ENCODE measurements at places on chromosomes 5 and 9.

- DNase-seq: no peak
Observed at GRCh38 chr5:157189223-157189622, 8.6 kb downstream of the ITK start.

DNA sequence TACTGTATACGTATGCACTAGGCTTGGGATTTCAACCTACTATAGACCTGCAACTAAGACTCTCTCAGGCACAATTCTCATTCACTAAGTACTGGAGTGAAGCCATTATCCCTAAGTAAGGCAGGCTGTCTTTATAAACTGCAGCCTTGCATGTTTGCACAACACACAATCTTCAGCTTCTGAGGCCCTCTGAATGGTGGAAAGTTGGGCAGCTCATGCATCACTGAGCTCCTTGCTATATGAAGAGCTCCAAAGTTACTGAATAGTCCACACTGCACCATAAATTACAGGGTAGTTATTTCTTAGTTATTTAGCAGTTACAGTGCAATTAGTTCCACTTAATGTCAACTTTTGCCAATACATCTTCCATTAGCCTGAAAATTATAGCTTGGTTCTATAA, 384.6 kb downstream of the BRINP1 start:
- DNase-seq: no peak

- DNase-seq: no peak
Observed at GRCh38 chr5:150057052-150057451, 29.3 kb downstream of the CSF1R start.

DNA sequence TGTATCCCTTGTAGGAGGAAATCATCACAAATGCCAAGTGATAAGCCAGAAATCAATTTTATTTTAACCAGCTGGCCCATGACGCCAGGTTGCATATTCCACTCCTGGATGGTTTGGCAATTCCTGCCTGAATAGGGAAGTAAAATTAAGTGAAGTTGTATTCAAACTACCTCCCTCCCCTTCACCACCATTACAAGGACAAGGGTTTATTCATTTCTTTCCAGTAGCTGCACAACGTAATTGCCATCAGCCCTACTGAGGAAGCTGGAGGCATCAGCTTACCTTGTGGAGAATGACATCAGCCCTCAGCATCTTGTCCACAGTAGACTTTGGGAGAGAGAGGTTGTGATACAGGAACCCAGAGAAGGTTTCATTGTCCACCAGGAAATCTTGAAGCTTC, 66.6 kb downstream of the ABCA1 start:
- no peak for DNase-seq

- no peak for DNase-seq
Observed at GRCh38 chr5:176906126-176906525, 7.0 kb upstream of the HK3 start.

DNA sequence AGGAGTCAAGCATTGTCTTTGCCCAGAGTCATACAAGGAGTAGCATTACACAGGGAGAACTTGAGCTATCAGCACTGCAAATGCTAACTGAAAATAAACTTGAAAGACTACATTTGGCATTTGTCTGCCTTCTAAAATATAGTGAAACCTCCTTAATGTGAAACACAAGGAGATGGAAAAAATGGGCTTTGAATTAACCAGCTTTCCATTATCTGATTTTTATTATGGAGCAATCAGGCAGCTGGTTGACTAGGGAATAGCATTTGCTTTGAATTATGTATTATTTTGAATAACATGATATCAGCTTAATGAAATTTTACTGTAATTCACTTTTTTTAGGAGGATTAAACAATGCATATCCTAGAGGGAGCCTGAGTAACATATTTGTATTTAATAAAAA, 130.8 kb downstream of the GDNF start:
- DNase-seq: no peak

DNA sequence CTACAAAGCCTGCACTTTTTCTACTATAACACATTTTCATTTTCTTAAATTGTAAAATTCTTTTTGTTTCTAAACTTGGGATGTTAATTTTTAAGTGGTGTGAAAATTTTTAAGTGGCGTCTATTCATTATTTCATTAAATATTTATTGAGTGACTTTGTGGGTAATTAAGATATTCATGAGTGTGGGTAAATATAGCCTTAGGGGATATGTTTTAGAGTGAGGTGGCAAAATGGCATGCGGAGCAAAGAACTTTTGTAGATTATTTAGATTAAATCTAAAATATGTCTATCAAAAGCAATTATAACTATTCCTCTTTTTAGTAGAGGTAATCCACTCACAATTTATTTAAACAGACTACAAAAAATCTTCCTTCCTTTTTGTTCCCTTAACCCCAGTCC, 188.4 kb downstream of the PCSK1 start:
- no peak for DNase-seq

DNA sequence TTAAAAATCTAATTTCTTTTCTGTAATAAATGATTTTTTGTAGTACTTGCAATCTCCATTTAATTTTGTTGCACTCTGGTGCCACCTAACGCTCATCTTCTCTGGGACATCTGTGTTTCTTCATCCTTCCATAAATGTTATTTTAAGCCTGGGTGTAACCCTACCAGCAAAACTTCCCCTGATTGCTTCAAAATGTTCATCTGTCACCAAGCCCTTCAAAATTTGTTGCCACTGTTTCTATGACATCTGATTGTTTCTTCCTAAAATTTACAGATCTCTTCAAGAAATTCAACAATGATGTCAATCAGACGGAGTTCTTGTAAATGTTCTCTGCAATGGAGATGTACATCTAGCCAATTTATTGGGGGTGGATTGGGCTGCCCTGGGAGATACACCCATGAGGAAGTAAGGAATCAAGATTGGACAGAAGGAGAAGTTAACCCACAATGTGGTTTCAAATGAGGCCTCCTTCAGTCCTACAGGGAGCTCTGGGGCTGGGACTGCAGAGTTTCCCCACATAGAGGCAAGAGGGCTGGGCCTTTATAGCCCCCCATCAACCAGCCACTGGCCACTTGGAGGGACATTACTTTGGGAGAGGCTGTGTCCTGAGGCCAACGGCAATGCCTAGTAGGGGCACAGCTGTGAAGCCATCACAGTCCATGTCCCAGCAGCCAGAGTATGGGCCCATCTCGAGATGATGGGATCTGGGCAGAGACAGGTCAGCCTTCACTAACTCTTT, 23.3 kb downstream of the MCTP1 start:
- DNase-seq: no peak

DNA sequence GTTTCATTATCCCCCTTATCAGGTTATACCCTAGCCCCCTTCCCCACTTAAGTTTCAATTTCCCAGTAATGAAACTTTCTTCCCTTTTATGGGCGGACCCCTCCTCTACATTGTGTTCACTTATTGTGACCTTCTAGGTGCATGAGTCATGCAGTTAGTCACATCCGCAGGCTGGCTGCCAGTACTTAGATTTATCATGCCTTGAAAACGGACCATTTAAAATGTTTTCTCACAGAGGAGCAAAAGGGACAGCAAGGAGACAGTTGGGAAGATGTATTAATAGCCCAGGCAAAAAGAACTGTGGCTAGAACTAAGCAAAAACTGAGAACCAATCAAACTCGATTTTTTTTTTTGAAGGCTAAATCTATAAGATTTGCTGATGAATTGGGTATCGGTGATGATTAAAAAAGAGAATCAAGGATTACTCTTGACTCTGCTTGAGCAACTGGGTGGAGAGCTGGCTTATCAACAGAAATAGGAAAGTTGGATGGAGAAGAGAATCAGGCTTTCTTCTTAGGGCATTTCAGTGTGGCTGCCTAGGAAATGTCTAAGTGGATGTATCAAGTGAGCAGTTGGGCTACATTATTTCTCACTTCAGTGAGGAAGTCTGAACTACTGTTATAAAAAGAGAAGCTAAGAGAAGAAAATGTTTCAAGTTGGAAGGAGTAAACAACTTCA, 615.0 kb downstream of the HINT1 start:
- DNase-seq: no peak

- DNase-seq: peak; percentile 44
Observed at GRCh38 chr5:54249210-54250028, 61.0 kb downstream of the ARL15 start.

DNA sequence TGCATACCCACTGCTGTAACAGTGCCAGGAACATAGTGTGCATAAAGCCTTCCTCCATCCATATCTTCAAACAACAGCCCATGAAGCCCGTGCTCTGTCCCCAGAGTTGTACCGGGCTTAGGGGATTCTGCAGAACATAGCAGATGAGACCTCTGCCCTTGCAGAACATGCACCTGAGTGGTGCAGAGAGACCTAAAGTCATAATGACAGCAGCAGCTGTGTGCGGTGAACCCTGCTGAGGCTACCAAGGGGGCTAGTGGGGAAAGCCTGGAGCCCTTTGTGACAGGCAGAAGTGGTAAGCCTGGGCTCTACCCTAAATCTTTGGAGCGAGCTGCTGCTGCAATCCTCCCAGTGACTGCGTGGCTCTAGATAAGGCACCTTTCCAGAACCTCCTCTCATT, 32.2 kb upstream of the BRD3 start:
- no peak for DNase-seq
